ENCODE measurements at places on chromosomes 12 and 14.

DNA sequence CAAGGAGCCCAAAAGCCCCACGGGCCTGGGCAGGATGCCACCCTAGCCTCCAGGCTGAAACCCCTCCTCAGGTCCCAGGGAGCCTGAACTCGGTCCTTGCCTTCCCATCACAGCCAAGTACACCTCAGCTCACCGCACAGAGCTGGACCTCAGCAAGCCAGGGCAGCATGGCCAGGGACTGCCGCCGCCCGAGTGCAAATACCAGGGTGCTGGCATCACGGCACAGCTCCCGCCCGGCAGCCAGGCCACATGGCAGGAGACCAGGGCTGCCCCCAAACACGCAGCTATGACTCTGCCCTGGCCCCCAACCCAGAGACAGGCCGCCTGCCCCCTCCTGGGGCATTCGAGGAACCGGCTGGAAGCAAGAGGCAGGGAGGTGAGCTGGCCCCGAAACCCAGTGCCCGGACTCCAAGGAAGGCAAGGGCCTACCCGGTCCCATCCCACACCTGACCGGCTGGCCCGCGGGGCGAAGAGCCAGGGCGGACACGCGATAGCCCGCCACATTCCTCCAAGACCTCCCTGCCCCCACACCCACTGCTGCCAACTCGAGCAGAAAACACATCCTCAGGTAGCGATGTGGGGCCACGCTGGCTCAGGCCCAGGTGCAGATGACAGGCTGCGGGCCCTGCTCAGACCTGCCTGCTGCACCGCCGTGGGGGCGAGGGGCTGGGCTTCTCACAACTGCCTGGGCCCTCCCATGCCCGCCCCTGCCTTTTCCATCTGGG, 2.7 kb downstream of the JAG2 start:
- DNase-seq: no peak

DNA sequence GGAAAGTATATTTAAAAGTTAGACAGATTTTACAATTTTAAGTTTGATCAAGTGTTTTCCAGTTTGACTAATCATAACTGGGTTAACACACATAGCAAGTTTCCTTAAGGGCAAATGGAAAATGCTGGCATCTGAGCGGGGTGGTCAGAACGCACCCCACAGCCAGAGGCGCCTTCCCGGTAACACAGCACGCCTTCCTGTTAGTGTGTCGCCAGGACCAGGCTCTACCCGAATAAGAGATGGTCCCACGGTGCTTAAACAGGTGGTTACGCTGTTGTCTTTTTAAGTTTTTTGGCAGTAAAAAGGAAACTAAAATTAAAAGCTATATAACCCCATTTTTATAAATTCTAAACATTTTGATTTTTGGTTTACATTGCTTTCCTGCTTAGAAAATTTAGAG, 28.0 kb downstream of the BDKRB1 start:
- no peak for DNase-seq

DNA sequence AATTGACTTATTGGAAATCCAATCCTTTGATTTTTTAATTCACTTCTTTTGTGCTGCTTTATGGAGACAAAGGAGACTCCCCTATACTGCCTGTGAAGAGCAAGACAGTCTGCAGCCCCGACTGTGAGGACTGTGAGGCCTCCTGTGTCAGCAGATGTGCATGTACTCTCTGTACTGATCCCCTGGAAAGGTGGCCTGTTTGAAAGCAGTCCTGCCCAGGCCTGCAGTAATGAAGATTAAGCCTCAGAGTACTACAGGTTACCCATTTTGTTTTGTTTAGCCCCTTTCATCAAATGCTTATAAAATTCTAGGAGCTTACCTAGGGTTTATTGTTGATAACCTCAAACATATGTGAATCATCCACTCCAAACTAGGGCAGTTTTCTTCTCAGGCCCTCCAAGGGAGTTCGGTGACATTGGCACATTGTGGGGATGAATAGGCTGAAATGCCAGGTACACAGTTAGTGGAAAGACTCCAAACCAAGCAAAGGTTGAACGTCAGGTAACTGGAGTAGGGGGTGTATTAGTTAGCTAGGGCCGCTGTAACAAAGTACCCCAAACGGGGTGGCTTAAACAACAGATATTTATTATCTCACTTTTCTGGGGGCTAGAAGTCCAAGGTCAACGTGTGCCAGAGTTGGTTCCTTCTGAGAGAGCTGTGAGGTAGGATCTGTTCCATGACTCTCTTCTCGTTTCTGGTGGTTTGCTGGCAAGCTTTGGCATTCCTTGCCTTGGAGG, 208.7 kb upstream of the BCL2L14 start:
- no peak for DNase-seq

DNA sequence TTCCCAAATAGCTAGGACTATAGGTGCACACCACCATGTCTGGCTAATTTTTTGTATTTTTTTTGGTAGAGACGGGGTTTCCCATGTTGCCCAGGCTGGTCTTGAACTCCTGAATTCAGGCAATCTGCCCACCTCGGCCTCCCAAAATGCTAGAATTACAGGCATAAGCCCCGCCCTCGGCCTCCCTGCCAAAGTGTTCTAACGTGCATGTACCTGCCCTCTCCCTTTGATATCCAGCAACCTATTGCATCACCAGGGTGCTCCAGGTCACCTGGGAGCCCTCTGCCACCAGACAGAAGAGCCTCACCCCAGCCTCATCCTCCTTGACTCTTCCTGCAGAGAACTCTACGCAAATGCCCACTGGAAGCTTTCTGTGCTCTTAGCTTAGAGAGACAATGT, 2.2 kb upstream of the EML1 start:
- no peak for DNase-seq

- DNase-seq: no peak
Measured at GRCh38 chr14:104393199-104393897, 186.2 kb upstream of the C14orf180 start.

GRCh38 chr14:56814519-56814959, 4.3 kb upstream of the OTX2 start:
- DNase-seq: no peak

DNA sequence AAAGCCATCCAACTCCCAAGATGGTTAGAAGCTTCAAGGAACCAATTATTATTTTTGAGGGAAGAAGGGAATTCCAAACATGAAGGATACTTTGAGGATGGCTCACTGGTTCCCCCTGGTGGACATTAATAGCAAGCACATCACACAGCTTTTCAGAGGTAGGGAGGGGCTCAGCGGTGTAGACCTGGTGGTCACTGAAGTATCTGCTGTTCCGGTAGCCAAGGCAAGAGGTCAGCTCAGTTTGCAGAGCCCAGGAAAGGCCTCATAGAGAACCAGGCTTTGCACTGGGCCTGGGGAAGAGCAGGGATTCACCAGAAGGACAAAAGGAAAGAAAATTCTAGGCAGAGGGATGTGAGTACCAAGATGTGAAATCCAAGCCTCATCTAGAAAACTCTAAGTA, 118.7 kb downstream of the KSR2 start:
- no peak for DNase-seq

- no peak for DNase-seq
Measured at GRCh38 chr14:33592297-33592696, 358.6 kb downstream of the EGLN3 start.

GRCh38 chr12:131991816-131992430, 42.2 kb downstream of the EP400 start:
- no peak for DNase-seq

DNA sequence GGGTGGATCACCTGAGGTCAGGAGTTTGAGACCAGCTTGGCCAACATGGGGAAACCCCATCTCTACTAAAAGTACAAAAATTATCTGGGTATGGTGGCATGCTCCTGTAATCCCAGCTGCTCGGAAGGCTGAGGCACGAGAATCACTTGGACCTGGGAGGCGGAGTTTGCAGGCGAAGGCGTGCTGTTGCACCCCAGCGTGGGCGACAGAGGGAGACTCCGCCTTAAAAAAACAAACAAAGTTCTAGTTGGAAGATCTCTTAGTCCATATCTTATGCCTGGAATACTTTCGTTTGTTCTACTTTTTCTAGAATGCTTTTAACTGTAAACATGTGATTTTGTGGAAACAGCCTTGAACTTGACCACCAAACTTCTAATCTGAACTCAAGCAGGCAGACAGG, 38.7 kb downstream of the PPHLN1 start:
- DNase-seq: no peak

- no peak for DNase-seq
Measured at GRCh38 chr14:85071447-85071846, 458.5 kb upstream of the FLRT2 start.

DNA sequence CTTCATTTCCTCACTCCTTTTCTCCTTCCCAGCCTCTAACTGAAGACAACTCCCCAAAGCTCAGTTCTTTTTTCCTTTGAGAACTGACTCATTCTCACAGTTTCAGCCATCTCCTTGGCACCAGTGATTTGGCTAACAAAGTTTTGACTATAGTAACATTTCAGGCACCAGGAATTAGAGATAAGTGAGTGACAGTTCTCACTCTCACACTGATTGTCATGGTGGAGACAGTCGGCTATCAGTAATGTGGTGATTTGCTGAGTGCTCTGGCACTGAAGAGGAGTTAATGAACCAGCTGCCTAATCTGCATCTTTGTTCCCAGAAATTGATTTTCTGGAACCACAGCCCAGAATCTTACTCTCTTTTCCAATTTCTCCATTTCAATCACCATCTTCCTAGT, 29.5 kb downstream of the HELB start:
- DNase-seq: no peak

GRCh38 chr12:68317047-68317667, 15.0 kb downstream of the MDM1 start:
- DNase-seq: peak; percentile 3

DNA sequence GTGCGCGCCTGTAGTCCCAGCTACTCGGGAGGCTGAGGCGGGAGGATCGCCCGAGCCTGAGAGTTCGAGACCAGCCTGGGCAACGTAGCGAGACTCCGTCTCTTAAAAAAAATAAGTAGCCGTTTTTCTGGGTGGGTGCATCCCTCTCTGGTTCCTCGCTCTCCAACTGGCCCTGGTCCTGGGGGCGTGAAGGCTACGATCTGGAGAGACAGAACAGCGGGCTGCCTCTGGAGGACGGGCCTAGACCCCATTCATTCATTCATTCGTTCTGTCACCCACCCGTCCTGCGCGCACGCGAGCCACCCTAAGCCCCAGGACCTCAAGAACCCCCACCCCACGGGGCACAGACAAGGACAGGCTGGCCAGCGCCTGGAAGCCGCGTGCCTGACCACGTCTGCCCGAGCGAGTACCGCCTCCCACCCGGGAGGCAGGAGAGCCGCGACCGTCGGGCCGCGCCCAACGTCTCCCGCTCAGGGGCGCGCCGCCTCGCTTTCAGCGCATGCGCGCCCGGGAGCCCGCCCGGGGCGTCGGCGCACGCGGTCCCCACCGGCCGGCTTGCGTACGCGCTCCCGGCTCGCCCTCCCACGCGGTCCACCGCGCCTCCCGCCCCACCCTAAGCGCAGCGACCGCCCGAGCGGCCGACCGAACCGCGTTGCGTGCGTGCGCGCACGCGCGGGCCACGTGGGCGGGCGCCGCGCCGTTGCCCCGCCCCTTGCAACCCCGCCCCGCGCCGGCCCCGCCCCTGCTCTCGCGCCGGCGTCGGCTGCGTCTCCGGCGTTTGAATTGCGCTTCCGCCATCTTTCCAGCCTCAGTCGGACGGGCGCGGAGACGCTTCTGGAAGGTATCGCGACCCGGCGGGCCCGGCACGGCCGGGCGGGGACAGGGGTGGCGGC, at the start of gene RAN:
TSS of gene RAN (plus strand) at position 781 of the 893 bp plus-strand sequence. CDS start 528 bp downstream, outside the sequence.
- peak; percentile 71 for DNase-seq

GRCh38 chr12:96235484-96235826, 41.3 kb downstream of the ELK3 start:
- no peak for DNase-seq

DNA sequence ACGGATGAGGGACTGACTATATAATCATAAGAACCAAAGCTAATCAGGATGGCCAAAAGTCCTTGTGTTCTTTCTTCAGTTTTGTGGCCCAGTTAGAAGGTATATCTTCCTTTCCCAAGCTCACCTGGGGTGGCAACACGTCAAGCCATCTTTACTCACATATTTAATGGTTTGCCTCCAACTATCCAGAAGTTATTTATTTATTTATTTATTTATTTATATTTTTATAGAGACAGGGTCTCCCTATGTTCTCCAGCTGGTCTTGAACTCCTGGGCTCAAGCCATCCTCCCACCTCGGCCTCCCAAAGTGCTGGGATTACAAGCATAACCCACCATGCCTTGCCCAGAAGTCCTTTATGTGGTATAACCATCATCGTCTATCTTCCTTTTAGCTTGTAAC, 11.8 kb upstream of the SP7 start:
- DNase-seq: no peak

DNA sequence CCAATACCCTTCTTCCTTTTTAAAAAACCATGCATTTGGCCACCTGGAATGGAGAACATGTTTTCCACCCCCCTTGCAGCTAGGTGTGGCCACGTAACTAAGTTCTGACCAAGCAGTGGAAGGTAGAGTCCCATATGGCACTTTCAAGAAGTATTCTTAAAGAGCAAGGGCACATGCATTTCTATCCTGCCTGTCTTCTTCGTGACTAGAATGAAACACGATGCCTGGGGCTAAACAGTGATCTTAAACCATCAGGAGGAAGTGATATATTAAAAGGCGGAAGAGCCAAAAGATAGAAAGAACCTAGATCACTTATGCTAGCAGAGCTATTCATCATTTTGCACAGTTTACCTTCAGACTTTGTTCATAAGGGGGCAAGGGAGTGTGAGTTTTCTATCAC, 16.0 kb upstream of the DDX11 start:
- no peak for DNase-seq

- no peak for DNase-seq
Measured at GRCh38 chr14:54486685-54487084, 2.1 kb downstream of the GMFB start.

DNA sequence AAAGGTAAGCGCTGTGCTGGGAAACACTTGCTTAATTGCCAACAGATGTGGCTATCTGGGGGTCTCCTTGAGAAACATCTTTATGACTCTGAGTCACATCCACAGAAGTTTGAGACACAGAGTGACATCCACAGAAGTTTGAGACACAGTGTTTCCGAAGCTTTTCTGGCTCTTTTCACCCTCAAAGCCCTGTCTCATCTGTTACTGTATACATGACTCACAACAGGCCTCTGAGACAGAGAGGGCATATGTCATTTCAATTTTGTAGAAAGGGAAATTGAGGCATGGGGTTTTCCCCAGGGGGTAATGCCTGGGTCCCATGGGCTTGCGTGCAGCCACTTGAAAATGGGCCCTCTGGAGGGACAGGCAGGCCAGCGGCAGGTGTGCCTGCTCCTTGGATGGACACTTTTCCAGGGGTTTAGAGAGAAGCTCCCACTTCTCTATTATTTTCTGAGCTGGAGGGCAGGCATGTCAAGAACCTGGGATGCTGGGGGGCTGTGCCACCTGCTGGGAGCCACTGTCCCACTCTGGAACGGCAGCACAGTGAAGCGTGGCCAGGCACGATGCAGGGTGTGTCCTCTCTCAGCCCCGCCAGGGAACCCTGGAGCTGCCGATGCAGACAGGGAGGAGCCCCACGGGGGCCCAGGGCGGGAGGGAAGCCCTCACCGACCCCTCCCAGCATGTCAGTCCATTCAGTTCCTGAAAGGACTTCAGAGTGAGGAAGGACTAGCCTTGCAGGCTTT, 111.3 kb upstream of the FKBP4 start:
- no peak for DNase-seq

GRCh38 chr14:83151571-83151970, 1617.9 kb upstream of the SEL1L start:
- DNase-seq: no peak

- no peak for DNase-seq
Measured at GRCh38 chr12:100017056-100017455, 32.3 kb upstream of the ANKS1B start.

- DNase-seq: no peak
Measured at GRCh38 chr14:75979071-75979571, 2.7 kb downstream of the TGFB3 start.
